ENCODE measurements at places on chromosomes 1 and 21.

- no peak for DNase-seq
Measured at GRCh38 chr1:106080608-106081325, 975.7 kb upstream of the PRMT6 start.

- no peak for DNase-seq
Measured at GRCh38 chr1:109477821-109478220, 5.9 kb upstream of the ATXN7L2 start.

DNA sequence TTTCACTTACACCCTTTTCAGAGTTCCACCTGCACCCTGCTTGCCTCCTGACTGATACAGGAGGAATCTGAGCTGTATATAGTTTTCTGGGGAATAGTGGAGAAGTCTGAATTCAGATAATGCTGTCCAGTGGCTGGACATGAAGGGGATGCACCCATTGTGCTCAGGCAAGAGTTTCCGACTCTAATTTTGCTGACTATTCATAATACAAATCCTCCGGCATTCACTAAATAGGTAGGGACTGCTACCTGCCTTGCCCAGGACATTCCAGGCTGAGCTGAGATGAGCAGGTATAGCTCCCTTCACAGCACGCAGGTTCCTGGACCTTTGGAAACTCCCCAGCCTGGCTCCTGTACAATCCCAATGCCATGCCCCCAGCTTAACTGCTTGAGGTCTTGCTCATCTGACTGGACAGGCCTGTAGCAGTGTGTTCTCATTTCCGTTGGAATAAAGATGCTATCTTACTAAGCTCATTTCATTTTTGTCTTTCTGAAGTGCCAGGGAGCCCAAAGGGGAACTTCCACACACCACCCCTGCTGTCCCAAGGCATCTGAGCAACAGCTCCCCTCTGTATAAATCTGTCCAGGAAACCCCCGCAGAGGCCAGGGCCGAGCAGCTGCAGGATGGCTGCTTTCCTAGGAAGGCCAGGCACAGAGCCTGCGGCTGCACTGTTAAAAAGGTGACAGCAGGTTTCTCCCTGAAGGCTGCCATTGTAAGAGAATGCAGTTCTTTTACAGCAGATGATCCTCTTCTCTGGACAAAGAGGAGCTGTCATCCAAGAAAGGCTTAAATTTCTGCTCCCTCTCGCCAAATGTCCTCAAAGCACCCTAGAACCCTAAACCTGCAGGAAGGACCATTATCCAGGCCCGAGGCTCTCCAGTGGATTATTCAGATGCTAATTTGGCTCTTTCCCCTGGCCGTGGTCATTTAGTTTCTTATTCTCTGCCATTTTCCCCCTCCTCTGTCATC, 21.7 kb upstream of the VASH2 start:
- DNase-seq: no peak

- DNase-seq: no peak
Measured at GRCh38 chr21:42505090-42505726, 8.4 kb upstream of the SLC37A1 start.

- no peak for DNase-seq
Measured at GRCh38 chr21:30227128-30227527, 11.2 kb upstream of the CLDN8 start.
